OCI-M1 (cell line): ENCODE measurements at places on chromosomes 7 and 10.

DNA sequence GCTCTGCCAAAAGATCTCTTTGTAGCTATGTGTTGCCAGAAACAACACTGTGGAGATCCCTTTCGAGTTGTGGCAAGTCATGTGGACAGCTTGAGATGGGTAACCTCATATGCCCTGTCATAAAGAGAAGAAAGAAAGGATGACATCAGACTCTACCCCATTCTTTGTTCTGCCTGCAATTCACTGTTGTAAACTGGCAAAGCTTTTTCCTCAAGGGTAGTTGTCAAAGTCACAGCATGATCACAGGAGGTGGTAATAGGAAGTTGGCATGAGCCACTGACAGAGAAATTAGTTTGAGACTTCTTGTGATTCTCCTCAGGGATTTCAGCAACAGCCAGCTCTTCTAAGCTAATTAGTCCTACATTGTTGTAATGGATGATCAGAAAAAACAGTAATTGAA is 19.4 kb upstream of the MINDY3 start:
- peak; percentile 55 for DNase-seq

- DNase-seq: no peak
Observed at GRCh38 chr7:44391171-44391570, 65.8 kb upstream of the CAMK2B start.

DNA sequence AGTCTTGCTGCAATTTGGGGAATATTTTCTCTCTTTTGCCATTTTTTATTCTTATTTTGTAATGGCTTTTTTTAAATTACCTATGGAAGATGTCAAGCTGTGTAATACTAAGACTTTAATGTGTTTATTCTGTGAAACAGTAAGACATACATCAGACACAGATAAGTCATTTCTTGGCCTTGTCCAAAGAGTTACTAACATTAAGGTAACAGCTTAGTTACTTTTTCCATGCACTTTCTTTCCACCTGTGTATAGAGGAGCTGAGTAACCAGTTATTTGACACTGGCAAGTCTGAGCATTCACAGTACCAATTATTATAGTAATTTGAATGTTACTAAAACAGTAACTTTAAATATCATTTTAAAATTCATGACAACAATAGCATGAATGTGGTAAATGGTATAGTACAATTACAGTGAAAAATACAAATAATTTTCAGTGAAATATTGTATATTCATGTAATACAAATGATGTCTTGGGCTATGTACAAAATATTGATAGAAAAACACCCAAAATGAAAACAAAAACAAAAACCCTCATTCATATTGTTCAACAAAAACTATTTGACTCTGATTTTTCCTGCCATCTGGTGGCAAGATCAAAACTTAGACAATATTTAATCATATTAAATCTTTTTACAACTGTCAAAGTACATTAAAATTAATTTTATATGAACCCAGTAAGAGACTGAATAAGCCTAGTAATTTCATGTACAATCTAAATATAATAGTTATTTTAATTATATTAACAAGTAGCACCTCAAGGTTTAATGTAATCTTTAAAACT is 259.8 kb upstream of the SEMA3A start:
- DNase-seq: peak; percentile 34

DNA sequence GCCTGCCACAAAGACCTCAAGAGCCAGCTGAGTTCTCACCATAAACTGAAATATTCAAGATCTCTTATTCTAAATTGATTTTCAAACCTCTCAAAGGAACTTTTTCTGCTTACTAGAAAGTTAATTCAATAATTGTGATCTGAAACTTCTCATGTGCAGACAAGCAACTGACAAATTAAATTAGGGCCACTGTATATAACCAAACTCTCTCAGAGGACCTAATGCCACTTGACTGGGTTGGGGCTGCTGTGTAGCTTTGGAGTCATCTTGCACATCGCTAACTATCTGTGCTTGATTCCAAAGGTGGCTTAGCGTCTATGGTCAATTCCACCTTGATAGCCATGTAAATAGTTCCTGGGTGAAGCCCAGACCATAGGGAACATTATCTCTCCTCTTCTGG is 345.2 kb downstream of the GPR37 start:
- DNase-seq: no peak

GRCh38 chr7:132526111-132526740 is 50.0 kb downstream of the PLXNA4 start:
- DNase-seq: no peak

- no peak for DNase-seq
Observed at GRCh38 chr7:158077151-158077840, 510.3 kb downstream of the PTPRN2 start.

- DNase-seq: no peak
Observed at GRCh38 chr10:104232613-104233102, 494 bp upstream of the CFAP43 start.

GRCh38 chr10:115503546-115503945 is 410.4 kb downstream of the ATRNL1 start:
- DNase-seq: peak; percentile 3

GRCh38 chr7:29987811-29988317 is 1.7 kb downstream of the SCRN1 start:
- no peak for DNase-seq

DNA sequence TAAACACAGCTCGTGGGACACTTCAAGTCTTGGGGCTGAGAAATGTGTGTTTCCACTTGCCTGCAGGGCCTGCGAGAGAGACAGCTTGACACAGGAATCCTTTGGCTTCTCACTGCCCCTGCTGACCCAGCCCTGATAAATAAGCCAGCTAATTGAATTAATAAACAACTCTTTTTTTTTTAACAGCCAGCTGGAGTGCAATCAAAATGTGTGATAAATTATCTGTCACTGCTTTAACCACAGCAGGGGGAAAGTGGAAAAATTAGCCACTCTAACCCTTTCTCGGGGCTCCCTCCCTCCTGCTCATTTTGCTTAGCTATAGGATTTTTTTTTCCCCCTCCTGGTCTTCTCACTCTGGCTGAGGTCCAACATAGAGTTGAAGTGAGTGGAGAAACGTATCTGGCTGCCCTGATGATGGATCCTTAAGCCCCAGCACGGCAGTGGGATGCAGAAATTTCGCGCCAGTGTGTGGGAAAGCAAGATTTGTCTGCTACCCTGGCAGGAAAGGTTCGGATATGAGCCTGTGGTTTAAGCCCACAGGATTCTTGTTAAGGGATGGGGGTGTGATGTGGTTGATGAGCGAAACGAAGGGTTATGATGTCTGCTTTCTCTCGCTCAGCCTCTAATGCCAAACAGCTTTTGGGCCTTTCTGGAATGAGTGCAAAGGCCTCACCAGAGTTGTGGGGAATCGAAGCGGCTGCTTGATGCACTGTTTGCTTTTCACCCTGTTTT is 173.8 kb downstream of the TRIL start:
- DNase-seq: no peak

- peak; percentile 77 for DNase-seq
Observed at GRCh38 chr10:91694170-91694794, 61.4 kb upstream of the PPP1R3C start.

DNA sequence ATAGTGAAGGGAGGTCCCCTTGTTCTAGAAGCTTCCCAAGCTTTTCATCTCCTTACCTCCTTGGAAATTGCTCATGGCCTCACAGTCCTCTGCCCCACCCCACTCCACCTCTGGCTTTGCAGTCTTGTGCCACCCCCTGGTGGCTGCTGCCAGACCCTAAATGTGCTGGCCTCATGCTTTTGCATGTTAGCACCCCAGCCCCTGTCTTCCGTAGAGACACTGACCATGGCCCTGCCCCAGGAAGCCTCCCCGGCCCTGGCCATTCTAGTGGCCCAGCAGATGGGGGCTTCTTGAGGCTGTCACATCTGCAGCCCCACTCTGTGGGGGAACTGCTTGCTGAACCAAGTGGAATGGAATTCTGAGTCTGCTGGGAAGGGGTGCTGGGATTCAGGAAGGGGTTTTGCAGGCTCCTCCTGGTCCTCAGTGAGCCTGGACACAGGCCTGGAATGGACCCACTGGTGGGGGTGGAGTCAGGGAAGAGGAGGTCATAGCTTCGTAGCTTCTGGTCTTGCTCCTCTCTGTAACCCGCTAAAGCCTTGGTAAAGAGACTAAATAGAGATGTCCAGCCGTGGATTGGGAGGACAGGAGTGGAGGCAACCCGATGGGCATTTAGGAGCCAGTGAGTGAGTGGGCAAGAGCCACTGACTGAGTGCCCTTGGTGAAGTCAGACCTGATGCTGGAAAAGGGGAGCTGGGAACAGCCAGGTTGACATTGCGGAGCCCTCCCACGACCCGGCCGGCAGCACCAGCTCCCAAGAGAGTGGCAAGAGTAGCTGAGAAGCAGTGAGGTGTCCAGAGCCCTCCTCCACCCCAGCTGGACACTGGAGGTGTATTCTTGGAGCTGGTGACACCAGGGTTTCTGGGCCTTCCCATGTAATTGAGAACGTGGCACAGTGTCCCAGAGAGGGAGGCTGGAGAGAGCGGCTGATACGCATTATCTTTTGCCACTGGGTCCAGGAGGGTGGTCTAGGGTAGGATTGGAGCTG is 20.9 kb downstream of the RAMP3 start:
- peak; percentile 22 for DNase-seq

DNA sequence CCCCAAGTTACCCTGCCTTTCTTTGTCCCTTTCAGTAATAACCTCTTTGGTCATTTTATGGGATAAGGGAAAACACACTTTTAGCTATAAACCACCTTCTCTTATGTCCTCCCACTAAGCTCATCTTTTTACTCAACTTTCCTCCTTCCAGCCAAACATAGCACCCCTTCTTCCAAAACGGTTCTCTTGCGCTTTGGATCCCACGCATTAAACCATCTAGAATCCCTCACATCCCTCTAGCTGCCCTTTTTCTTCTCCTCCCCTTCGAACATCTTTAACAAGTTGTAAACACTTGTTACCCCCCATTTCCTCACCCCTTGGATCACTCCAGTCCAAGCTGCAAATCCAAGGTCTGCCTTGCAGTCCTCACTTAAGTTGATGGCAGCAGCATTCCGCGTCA is 13.4 kb downstream of the WAPL start:
- no peak for DNase-seq

- DNase-seq: no peak
Observed at GRCh38 chr7:105861224-105861623, 15.2 kb downstream of the ATXN7L1 start.

- DNase-seq: no peak
Observed at GRCh38 chr10:42880255-42880620, 97.6 kb downstream of the BMS1 start.

DNA sequence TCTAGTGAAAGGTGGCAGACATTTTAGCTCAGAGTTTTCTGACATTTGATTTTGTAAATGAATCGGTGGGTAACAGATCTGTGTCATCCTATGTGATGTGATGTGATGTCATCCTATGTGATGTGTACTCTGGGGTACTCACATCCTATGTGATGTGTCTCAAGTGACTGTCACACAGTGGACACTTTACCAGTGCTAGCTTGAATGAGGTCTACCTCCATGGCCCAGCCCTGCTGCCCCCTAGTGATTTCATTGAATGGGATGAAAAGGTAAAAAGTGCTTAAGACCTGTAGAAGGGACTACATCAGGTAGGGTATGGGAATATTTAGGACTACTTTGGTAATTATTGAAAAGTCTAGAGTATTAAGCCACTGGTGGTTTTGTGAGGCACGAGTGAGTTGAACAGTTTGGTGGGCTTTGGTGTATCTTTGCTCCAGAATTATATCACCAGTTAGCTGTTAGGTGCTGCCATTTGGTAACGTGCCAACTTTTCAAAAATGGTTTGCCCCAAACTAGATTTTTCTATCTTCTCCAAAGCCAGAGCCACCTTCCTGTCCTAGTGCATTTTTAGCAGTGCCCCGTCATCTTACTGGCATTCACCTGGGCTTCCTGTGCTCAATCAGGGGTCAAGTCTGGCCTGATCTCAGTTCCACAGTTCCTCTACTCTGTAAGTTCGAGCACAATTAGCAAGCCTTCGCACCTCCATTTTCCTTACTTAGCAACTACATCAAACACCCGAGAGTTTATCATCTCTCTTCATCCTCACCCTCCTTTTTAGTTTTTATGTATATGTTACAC is 9.7 kb downstream of the EIF4H start:
- peak; percentile 63 for DNase-seq

- DNase-seq: no peak
Observed at GRCh38 chr7:81851413-81851812, 81.6 kb upstream of the HGF start.

DNA sequence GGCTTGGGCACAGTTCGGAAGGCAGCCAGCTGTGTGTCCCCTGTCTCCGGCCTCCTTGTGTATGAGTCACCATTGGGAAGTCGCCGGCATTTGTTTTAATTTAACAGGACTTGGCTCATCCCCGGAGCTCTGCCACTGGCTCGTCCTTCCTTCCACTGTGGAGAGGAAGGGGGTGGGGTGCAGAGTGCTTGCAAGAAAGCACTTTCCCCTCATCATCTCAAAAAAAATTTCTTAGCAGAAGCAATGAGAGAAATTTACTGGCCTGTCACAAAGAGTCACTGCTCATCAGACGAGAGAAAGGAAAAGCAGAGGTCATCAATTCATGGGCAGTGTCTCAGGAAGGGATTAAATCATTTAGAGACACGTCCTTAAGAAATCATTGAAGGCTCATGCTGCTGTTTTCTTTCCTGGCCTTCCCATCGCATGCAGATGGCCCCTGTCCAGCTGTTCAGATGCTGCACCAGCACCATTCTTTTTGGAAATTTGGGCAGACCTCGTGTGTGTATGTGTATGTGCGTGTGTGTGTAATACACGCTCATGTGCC is 93.3 kb downstream of the BMS1 start:
- DNase-seq: no peak

- no peak for DNase-seq
Observed at GRCh38 chr7:22111661-22112060, 166.0 kb upstream of the CDCA7L start.

GRCh38 chr10:13775786-13776775 is 189.3 kb downstream of the PRPF18 start:
- DNase-seq: no peak

GRCh38 chr10:63204667-63205391 is 71.7 kb downstream of the NRBF2 start:
- no peak for DNase-seq

DNA sequence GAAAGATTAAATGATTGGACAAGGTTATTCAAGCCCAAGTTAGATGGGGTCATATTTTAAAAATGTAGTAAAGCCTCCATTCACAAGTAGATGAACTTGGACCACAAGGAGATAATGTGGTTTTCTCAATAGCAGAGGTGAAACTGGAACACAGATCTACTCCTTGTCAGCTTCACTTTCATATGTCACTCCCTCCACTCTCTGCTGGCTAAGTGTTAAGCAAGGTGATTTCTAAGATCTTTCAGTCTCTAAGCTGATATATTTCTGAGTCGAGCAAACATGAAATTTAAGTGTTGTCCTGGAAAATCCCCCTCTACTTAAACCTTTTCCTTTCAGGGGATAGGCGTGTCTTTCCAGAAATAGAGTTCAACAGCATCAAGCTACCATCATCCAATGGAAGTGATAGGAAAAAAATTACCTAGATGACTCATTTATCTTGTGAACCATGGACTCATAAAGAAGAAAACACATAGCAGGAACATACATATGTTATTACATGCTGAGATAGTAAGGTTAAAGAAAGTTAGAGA is 275.0 kb downstream of the PTEN start:
- DNase-seq: no peak

DNA sequence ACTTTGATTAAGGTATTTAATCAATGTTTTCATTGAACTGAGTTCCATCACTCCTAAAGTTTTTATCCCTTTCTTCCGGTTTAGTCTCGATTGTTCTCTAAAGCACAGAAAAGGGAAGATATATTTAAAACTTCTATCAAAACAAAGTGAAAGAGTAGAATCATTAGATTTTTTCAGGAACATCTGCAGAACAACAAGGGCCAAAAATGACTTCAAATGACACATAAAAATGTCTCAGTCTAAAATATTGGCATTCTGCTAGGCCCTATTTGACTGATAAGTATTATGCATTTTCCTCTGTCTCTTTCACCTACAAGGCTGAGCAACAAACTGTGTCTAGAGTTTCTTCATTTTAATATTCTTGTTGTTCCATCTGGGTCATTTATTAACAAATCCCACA is 899.5 kb upstream of the LRRTM3 start:
- DNase-seq: no peak
